ENCODE measurements at places on chromosomes 5 and 9. TPM values are rescaled to one million over a fixed set of nuclear protein-coding genes. Genes with fewer than 3 reads are reported as not detected.

GRCh38 chr9:89743573-89744254 lies 138.9 kb downstream of the GADD45G start:
- DNase-seq = no peak

DNA sequence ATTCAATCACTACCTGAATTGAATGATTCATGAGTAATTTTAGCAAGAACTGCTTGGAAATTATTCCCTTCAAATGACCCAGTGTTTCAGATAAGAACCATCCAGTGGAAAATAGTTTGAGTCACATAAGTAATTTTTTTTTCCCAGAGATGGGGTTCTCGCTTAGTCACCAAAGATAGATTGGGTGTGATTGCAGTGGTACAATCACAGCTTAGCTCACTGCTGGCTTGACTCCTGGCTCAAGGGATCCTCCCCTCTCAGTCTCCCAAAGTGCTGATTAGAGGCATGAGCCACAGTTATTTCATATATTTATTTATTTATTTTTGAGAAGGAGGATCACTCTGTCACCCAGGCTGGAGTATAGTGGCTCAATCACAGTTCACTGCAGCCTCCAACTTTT lies 574.5 kb upstream of the ARRDC3 start:
- DNase-seq = no peak

DNA sequence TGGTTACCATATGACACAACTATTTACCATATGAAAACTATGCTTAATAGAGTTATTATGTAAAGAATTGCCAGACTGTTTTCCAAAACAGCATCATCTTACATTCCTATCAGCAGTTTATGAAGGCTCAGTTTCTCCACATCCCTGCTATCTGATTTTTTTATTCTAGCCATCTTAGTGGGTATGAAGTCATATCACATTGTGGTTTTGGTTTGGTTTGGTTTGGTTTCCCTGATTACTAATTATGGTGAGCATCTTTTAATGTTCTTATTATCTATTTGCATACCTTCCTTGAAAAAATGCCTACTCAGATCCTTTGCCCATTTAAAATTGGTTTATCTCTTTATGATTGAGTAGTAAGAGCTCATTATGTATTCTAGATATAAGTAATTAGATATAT lies 199.4 kb upstream of the NFIL3 start:
- DNase-seq = no peak

BTNL3 gene
- total RNA-seq = not detected

FREM1 gene
- not detected for total RNA-seq

SLIT3 gene
- total RNA-seq = not detected

BTNL8 gene
- not detected for total RNA-seq

CENPP gene
- 7.2 TPM for total RNA-seq

FGF1 gene
- not detected for total RNA-seq
